Stimulated activated CD4-positive, alpha-beta T cell treated with anti-CD3 and anti-CD28 coated beads, TNF-alpha, amount 100 ng/mL, for 48 hours (primary cell): ENCODE measurements at places on chromosomes 16 and 17.

GRCh38 chr16:11354733-11355574, 9.7 kb downstream of the RMI2 start:
- peak; percentile 69 for DNase-seq

- DNase-seq, result no peak
These were observed 20.4 kb downstream of the SOCS1 start for GRCh38 chr16:11235703-11235991.

GRCh38 chr17:19374136-19374535, 4.2 kb upstream of the MAPK7 start:
- no peak for DNase-seq

- no peak for DNase-seq
These were observed 338.3 kb downstream of the HAPSTR1 start for GRCh38 chr16:9429646-9430330.

DNA sequence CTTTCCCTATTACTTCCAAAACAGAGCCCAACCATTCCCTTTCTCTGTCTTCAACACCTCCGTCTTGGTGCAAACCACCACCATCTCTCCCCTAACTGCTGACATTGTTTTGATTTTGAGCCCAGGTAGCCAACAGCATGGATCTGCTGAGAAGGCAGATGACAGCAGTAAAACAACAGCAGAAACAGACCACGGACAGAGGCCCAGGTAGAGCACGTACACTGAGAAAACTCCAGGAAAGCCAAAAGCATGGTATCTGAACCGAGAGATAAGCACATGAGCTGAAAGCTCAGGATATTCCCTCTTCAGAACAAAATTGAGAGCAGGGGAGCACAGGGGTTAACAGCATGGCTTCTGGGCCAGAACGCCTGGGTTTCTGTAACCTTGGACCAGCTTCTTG, 18.9 kb upstream of the MAP3K14 start:
- no peak for DNase-seq

DNA sequence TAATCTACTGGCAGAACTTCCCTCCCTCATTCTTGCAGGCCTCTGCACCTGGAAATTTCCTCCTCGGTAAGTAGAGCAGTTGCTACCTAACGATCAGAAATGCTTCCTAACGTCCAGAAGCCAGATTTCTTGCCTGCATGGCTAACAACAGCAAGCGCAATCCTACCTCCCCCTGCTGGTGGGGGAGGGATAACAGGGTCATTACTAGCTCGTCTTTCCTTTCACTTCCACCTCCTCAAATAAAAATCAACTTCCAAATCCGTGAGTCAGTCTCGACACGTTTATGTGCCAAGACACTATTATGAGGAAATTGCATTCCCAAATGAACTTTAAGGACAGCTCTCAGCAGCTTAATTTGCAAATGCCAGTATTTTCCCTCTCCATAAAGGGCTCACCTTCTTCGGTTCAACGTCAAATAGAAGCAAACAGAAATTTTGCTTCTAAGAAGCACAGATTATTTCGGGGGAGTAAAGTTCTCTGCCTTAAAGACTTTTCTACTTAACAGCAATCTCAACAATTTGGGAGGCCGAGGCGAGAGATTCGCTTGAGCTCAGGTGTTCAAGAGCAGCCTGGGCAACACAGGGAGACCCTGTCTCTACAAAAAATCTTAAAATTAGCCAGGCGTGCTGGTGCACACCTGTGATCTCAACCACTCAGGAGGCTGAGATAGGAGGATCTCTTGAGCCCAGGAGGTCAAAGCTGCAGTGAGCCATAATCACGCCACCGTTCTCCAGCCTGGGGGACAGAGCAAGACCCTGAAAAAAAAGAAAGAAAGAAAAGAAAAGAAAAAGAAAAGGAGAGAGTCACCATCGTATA, 188.6 kb upstream of the PSMD7 start:
- DNase-seq, result peak; percentile 41

DNA sequence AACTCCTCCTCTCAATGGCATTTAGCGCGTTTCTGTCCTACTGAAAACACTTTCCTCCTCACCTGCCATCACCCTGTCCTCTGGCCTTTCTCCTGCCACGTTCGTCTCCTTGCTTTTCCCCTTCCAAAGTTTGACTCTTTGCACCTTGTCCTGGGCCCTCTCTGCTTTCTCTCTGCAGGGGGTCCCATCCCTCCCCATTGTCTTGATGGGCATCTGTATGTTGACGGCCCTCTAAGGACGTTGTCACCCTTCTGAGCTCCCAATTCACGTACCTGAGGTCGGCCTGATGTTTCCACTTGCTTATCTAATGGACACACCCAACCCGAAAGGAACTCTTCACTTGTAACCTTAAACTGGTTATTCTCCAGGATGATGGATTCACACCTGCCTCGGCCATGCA, 170.4 kb downstream of the WSCD1 start:
- DNase-seq, result no peak

GRCh38 chr16:10250137-10250828, 68.1 kb upstream of the GRIN2A start:
- no peak for DNase-seq

DNA sequence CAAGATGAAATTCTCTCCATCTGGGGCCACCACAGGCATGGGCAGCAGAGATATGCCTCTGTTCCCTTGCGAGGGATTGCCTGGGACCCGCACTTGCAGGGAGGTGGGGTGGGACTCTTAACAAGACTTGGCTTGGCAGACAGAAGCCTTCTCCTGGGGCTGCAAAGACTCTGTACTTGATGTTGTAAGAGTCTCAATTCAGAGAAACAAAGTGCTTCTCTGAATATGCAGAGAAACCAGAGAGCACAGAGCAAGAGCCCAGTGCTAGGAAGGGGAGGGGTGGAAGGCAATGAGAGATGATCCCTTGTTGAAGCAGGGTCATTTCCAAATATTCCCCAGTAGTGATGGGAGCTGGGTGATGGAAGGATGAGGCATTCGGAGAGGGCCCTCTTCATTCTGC, 2.2 kb downstream of the MMP28 start:
- DNase-seq, result no peak

DNA sequence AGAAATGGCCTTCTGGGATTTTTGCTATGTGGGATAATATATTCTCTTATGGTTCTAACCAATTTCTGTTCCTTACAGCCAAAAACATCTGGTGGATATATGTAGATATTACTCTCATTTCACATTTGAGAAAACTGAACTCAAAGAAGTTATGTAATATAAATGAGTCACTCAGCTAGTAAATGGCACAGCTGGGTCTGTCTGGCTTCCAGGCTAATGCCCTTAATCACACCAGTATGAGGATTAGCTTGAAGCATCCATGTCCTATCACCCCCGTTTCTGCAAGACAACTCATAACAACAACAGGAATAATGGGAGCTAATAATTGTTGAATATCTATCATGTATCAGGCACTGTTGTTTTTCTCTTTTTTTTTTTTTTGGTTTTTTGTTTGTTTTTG, 34.4 kb upstream of the USP7 start:
- no peak for DNase-seq

DNA sequence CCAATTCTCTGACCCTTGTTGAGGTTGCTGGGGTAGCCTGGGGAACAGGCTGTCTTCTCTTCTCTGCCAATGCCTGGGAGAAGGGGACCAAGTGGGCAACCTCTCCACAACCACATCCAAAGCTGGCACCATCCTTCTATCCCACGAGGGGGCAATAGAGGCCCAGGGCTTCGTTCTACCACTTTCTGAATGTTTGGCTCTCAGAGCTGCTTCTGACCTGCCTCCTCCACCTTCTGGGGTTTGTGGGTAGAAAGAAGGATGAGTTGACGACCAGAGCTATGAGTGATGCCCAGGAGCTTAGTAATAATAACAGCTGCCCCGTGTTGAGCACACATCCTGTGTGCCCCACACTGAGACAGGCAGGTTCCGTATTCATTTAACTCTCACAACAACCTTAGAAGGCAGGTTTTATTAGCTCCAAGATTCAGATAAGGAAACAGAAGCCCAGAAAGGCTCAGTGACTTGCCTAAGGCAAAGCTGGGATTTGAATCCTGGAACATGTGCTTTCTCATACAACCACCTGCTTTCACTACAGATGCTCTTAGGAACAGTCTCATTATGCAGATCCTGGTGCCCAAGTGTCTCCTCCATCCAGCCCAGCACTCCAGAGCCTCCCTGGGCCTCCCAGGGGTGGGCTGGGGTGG, 11.1 kb downstream of the TSPOAP1 start:
- DNase-seq, result peak; percentile 76

DNA sequence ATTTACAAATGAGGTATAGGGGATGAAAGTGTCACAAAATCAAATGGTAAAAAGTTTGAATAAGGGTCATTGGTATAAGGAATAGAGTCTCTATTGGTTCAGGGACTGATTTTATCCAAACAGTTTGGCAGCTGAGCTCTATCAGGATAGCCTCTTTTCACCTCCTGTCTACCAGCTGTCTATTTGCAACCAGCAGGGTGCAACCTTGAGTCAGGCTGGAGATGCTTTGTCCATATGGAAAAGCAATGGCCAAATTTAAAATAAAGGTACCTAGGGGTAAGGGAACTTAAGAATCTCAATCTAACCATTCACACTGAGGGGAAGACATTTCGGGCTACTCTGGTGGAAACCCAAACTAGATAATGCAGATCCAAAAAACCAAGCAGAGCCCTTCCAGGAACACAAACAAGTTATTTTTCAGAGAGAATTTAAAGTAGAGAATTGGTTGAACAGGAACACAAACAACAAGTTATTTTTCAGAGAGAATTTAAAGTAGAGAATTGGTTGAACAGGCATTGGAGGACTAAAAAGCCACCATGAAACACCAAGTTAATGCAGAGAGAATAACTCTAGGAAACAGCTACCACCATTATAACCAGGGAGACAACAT, 12.6 kb upstream of the CA10 start:
- DNase-seq, result no peak
